Naive thymus-derived CD8-positive, alpha-beta T cell (primary cell): ENCODE measurements at places on chromosomes 16 and 17. TPM values are rescaled to one million over a fixed set of nuclear protein-coding genes. Genes with fewer than 3 reads are reported as not detected.

HID1 gene
- 4.2 TPM for polyA plus RNA-seq

TMC7 gene
- polyA plus RNA-seq: not detected

DNA sequence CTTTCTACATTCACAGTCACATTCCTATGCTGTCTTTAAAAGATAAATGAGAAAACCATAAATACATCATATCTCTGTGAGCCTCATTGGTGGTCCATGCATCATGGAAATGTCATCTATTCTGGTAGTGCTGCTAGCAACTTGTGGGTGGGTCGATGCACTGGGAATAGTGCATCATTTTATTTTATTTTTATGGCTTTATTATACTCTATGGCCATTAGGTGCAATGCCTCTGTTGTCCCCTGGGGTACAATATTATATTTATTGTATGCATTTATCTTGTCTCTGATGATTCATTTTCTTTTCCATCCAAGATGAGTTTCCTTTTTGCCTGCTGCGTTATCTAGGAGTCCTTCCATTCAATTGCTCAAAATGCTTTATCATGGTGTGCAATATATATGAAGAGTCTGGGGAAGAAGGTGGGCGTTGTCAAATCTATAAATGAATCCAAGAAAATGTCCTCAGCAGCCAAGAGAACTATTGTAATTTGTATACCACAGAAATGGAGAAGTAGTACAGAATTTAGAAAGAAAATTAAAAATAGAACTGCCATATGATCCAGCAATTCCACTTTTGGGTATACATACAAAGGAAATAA lies 324.0 kb downstream of the KCNJ2 start:
- DNase-seq: no peak

DNA sequence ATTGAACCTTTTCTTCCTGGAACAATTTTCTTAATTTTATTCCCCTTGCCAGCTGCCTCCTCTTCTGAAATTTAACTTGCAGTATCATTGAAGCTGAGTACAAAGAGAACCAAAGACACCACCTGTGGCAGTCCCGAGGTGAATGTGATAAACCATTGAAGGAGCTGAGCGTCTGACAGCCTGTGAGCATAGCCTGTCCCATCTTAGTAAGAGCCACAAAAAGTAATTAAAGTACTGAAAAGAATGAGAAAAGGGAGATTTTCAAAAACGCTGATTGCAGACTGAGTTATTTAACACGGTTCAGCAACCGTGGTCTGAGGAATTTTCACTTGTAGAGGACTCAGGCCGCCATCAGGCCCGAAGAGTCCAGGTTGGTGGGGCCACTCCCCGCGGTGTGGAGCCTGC lies 27.2 kb upstream of the ST6GALNAC1 start:
- DNase-seq: no peak

- DNase-seq: no peak
Observed at GRCh38 chr16:11450136-11450535, 104.9 kb downstream of the RMI2 start.
